Stomach (tissue), 19 donors: ENCODE measurements at places on chromosomes 12 and 14. TPM values are rescaled to one million over a fixed set of nuclear protein-coding genes. Genes with fewer than 3 reads are reported as not detected.

DNA sequence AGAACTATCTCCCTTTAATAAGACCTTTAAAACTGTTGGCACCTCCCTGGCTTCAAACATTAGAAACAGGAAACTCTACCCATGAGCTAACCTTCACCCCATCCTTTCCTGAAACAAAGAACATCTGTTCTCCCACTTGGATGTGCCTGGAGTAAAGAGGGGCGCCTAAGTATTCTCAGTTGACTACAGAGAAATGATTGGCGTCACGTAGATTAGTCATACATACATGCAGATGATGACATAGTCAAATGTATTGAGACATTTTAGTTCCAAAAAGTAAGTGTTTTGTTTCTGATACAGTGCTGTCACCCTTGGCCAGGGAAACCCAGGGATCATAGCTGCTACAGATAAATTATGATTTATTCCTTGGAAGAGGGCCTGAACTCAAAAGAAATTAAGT, 260.0 kb upstream of the PLEKHG7 start:
- no peaks in the 10 kb centered on the region for H3K27me3 ChIP-seq
- H3K4me1 ChIP-seq, result peaks cover 11% of the 10 kb centered on the region
- H3K27ac ChIP-seq, result no peak overlapping the region
- H3K4me3 ChIP-seq, result no peak overlapping the region
- no peak for DNase-seq
- no peaks in the 10 kb centered on the region for H3K36me3 ChIP-seq

DNA sequence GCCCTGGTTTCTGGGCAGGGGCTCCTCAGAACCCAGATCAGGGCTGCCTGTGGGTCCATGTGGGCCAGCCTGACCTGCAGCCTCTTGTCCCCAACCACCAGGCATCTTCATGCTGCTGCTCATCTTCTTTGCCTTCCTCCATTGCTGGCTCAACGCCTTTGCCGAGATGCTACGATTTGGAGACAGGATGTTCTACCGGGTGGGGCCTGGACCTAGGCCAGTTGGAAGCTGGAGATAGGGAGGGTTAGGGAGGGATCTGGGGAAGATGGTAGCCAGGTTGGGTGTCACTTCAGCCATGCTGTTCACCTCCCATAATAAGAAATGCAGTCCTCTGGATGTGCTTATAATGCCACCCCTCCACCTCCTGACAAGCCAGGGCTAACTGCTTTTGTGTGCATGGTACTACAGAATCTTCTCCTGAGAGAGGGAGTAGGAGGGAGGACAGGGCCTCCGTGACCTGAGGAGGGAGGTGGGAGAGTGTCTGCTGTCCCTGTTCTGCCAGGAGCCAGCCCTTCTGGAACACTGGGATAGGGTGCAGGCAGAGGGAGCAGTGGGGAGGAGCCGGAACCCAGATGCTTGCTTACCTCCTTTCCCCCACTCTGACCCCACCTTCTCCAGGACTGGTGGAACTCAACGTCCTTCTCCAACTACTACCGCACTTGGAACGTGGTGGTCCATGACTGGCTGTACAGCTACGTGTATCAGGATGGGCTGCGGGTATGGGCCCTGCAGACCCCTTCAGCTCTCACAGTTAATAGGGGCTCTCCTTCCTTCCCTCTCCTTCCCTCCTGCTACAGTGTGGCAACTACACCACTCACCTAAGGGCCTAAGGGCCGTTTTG, 17.6 kb downstream of the SOAT2 start:
- no peaks in the 10 kb centered on the region for H3K27me3 ChIP-seq
- H3K36me3 ChIP-seq, result no peaks in the 10 kb centered on the region
- H3K4me3 ChIP-seq, result no peak overlapping the region
- H3K27ac ChIP-seq, result no peak overlapping the region
- no peak for DNase-seq

GRCh38 chr14:20477211-20477876, 8.1 kb downstream of the PNP start:
- no peak overlapping the region for H3K4me3 ChIP-seq
- H3K4me1 ChIP-seq, result peaks cover 17% of the 10 kb centered on the region
- H3K27me3 ChIP-seq, result no peaks in the 10 kb centered on the region
- peaks cover 58% of the 10 kb centered on the region for H3K36me3 ChIP-seq
- peak overlapping the region; percentile 71 for H3K27ac ChIP-seq

ADAM20 gene
- total RNA-seq, result 7.6 TPM

GRCh38 chr12:94687891-94688290, 37.5 kb upstream of the TMCC3 start:
- no peak for DNase-seq
- no peaks in the 10 kb centered on the region for H3K36me3 ChIP-seq
- H3K4me1 ChIP-seq, result peaks cover 12% of the 10 kb centered on the region
- no peak overlapping the region for H3K4me3 ChIP-seq

DNA sequence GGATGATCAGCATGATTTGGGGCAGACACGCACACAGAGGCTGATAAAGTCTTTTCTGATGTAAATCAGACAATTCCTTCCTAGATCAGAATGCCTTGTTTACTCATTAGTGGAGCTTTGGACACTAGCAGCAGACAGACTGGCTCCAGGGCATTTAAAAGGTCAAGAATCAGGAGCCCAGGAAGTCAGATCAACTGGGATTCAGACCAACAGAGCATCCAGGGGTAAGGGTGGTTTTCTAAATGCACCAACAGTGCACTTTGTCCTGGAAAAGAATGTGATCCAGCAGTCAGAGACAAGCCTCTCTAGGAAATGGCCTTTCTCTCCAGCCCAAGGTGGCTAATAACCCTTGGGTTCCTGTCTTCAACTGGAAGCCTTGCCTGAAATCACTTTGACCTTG, 405.3 kb downstream of the MED13L start:
- DNase-seq, result no peak

GRCh38 chr12:53744130-53744441, 7.7 kb downstream of the CISTR start:
- peaks cover 24% of the 10 kb centered on the region for H3K4me1 ChIP-seq
- no peak overlapping the region for H3K27ac ChIP-seq
- H3K27me3 ChIP-seq, result peaks cover 92% of the 10 kb centered on the region
- H3K36me3 ChIP-seq, result no peaks in the 10 kb centered on the region

- peaks cover 31% of the 10 kb centered on the region for H3K4me1 ChIP-seq
- H3K27me3 ChIP-seq, result no peaks in the 10 kb centered on the region
- no peak overlapping the region for H3K4me3 ChIP-seq
Measured at GRCh38 chr12:104213952-104214351, 1.6 kb upstream of the TXNRD1 start.

DNA sequence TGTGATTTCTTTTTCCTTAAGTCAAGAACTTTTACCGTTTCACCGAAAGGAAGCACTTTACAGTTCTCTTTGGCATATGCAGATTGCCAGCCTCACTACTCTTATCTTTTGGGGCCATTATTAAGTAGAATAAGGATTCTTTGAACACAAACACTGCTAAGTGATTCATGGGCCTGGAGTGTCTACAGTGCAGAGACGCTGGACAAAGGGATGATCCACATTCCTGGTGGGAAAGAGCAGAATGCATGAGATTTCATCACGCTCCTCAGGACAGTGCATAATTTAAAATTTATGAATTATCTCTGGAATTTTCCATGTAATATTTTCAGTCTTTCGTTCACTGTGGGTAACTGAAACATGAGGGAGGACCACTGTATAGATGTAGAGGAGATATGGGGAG, 90.2 kb downstream of the TTLL5 start:
- DNase-seq, result no peak
- H3K36me3 ChIP-seq, result peaks cover 37% of the 10 kb centered on the region
- no peak overlapping the region for H3K27ac ChIP-seq
- H3K4me3 ChIP-seq, result no peak overlapping the region

- no peak overlapping the region for H3K4me3 ChIP-seq
- H3K4me1 ChIP-seq, result peaks cover 22% of the 10 kb centered on the region
- no peak for DNase-seq
- H3K27ac ChIP-seq, result no peak overlapping the region
- no peaks in the 10 kb centered on the region for H3K36me3 ChIP-seq
Measured at GRCh38 chr14:89420502-89420901, 3.5 kb upstream of the FOXN3 start.

NPFF gene
- total RNA-seq, result not detected

GRCh38 chr12:132522592-132523380, 32.8 kb downstream of the FBRSL1 start:
- no peak overlapping the region for H3K27ac ChIP-seq
- H3K36me3 ChIP-seq, result no peaks in the 10 kb centered on the region
- H3K27me3 ChIP-seq, result no peaks in the 10 kb centered on the region
- DNase-seq, result peak; percentile 70
- H3K4me1 ChIP-seq, result peaks cover 53% of the 10 kb centered on the region

DNA sequence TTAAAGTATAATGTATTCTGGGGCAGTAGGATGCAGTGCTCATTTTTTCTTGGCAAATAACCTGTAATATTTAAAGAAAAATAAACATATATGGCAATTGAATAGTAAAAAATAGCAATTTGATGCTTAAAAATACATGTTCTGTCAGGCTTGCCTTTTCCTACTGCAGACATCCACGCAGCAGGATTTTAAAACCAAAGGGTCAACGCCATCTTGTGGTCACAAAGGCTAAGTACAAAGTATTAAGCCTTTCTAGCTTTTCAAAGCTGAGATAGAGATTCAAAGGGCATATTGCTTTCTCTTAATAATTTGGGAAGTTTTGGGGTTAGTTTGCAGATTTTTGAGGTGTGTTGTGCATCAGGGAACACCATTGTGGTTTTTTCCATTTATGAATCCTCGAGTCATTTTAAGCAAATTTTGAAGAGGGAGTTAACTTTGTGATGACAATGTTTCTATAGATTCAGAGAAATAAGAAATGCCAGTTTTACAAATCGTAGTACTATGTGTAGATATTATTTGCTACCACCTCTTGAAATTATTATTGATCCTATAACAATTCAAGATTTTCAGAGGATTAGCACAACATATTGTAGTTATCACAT, 4.7 kb upstream of the CCER1 start:
- no peaks in the 10 kb centered on the region for H3K36me3 ChIP-seq
- H3K4me1 ChIP-seq, result no peaks in the 10 kb centered on the region
- no peak for DNase-seq
- H3K4me3 ChIP-seq, result no peak overlapping the region

BEGAIN gene
- 1.1 TPM for total RNA-seq

DNA sequence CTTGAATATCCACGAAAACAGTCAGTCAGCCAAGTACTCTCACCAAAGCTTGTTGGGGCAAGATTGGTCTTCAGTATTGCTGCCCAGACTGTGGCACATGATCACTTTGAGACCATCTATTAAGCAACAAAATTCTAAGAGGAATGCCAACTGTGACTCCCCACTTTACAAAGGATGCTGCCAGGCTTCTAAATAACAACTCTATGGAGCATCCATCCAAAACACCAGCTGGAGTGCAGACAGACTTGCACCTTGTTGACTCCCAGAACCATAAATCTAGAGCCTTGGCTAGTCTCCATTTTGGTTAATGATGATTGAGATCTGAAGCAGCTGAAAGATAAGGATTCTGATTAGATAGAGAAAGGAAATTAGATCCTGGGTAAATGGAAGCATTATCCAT, 132.8 kb downstream of the DIO2 start:
- DNase-seq, result peak; percentile 2
- H3K27ac ChIP-seq, result no peak overlapping the region
- H3K4me1 ChIP-seq, result no peaks in the 10 kb centered on the region
- H3K27me3 ChIP-seq, result no peaks in the 10 kb centered on the region
- no peaks in the 10 kb centered on the region for H3K36me3 ChIP-seq
